ENCODE measurements at places on chromosomes 7 and 10. TPM values are rescaled to one million over a fixed set of nuclear protein-coding genes. Genes with fewer than 3 reads are reported as not detected.

VGF gene
- 37.1 TPM for total RNA-seq

SMKR1 gene
- total RNA-seq = 0.35 TPM

LDB3 gene
- 0.18 TPM for total RNA-seq

COL26A1 gene
- total RNA-seq = 42.6 TPM

ENTPD1 gene
- total RNA-seq = 1.9 TPM

OPN4 gene
- total RNA-seq = not detected

SCART1 gene
- 0.50 TPM for total RNA-seq

HTR5A gene
- not detected for total RNA-seq

DNA sequence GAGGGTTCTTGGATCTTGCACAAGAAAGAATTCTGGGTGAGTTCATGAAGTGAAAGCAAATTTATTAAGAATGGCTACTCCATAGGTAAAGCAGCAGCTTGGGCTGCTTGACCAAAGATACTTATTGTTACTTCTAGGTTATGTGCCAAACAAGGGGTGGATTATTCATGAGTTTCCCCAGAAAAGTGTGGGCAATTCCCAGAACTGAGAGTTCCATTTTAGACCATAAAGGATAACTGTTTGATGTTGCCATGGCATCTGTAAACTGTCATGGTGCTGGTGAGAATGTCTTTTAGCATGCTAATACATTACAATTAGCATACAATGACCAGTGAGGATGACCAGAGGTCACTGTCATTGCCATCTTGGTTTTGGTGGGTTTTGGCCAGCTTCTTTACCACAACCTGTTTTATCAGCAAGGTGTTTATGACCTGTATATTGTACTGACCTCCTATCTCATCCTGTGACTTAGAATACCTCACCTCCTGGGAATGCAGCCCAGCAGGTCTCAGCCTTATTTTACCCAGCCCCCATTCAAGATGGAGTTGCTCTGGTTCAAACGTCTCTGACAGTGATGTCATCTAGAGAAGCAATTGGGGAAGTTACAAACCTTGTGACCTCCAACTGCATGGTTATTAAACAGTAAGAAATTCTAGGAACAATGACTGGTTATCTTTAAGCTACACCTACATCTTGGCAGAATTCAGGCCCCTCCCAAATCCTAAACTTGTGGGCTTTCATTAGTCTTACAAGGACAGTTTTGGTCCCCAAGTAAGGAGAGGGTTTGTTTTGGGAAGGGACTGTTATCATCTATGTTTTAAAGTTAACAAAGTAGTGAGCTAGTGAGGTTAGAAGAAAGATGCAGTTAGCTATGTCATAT is 48.0 kb upstream of the INHBA start:
- H3K27ac ChIP-seq = no peak overlapping the region
- DNase-seq = no peak
- H3K4me1 ChIP-seq = no peaks in the 10 kb centered on the region
- peaks cover 21% of the 10 kb centered on the region for H3K36me3 ChIP-seq
- no peak overlapping the region for H3K4me3 ChIP-seq
- H3K27me3 ChIP-seq = no peaks in the 10 kb centered on the region

DNA sequence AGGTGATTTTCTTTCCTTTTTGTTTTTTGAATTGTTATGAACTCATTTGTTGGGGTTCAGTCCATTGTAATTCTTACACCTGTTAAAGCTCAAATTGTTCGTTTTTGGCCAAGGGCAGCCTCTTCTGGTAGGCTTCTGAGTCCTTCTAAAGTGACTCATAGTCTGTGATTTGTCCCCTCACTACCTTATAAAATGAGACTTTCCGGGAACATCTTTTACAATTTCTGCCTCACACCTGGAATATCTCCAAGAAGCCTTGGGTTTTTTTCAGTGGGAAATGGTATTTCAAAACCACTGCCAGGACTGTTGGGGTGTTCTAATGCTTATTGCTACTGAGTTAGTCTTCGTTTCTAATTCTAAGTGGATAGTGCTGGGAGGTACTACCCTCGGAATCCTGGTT is 56.7 kb downstream of the BMPR1A start:
- H3K27ac ChIP-seq = no peak overlapping the region
- peaks cover 12% of the 10 kb centered on the region for H3K4me1 ChIP-seq
- peaks cover 29% of the 10 kb centered on the region for H3K36me3 ChIP-seq
- H3K27me3 ChIP-seq = no peaks in the 10 kb centered on the region
- no peak overlapping the region for H3K4me3 ChIP-seq

DNA sequence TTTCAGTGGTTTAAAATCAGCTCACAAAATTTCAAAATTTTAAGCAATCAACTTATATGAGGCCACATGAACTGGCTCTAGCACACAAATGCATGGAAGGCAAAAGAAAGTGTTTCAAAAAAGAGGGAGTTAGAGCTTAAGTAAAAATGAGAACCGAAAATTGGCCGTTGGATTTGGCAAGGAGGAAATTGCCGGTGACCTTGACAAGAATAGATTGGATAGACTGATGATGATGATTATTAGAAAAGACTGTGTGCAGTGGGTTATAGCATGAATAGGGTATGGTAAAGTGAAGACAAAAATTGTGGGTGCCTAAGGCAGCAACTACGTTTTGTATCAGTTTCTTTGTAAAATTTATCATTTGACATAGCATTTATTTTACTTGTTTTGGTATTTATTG is 175.7 kb downstream of the SEMA3D start:
- no peaks in the 10 kb centered on the region for H3K36me3 ChIP-seq
- no peak overlapping the region for H3K27ac ChIP-seq
- no peak overlapping the region for H3K4me3 ChIP-seq
- DNase-seq = no peak
- no peaks in the 10 kb centered on the region for H3K4me1 ChIP-seq

DNA sequence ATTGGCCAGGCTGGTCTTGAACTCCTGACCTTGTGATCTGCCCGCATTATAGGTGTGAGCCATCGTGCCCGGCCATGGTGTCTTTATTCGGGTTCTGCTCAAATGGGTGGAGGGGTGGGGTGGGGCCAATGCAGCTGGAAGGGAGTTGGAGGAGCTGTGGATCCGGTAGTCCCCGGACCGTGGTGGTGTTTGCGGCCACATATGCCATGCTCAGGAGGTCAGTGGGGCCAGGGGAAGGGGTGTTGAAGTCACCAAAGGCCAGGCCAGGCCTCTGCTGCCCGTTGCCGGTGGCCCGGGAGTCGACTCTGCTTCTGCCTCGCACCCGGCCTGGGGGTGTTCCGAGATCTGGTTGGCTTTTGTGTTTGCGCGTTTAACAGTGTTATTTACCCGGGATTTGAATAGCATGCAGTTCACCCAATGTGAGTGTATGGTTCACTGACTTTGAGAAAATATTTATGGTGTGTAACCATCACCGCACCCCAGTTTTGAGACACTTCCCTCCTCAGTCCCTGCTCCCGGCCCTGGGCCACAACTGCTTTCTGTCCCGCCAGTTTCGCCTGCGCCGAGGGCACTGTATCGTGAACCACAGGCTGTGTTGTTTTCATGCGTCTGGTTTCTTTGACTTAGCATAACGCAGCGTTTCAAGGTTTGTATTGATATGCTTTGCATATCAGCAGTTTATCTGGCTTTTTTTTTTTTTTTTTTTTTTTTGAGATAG is 10.7 kb downstream of the INPP5A start:
- no peak for DNase-seq
- no peaks in the 10 kb centered on the region for H3K4me1 ChIP-seq
- H3K36me3 ChIP-seq = no peaks in the 10 kb centered on the region
- no peaks in the 10 kb centered on the region for H3K27me3 ChIP-seq

GRCh38 chr10:48811461-48811860 is 126.8 kb downstream of the WDFY4 start:
- H3K27me3 ChIP-seq = peaks cover 4% of the 10 kb centered on the region
- no peaks in the 10 kb centered on the region for H3K36me3 ChIP-seq
- H3K27ac ChIP-seq = no peak overlapping the region
- DNase-seq = no peak

GRCh38 chr7:72462311-72462710 is 50.2 kb upstream of the CALN1 start:
- no peaks in the 10 kb centered on the region for H3K36me3 ChIP-seq
- no peaks in the 10 kb centered on the region for H3K4me1 ChIP-seq
- no peak for DNase-seq
- no peak overlapping the region for H3K4me3 ChIP-seq

GRCh38 chr7:34567906-34568305 is 90.1 kb upstream of the NPSR1 start:
- no peaks in the 10 kb centered on the region for H3K36me3 ChIP-seq
- no peak overlapping the region for H3K4me3 ChIP-seq
- DNase-seq = no peak

DNA sequence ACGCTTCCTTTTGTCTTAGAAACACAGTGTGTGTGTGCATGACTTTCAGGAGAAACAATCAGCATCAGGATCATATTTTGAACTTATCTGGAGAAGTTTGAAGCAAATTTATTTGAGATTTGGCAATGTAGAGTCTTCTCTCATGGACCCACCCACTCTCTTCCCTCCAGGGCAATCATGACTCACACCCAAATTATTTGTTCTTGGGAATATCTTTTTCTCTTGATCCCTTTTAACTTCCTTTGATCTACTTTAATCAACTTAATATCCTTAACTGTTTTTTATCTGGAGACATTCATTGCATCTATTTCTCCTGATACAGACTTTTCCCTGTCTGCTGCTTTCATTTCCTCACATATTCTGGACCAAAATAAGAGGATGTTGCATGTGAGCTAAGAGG is 1174.3 kb downstream of the GATA3 start:
- no peaks in the 10 kb centered on the region for H3K27me3 ChIP-seq
- H3K4me3 ChIP-seq = no peak overlapping the region
- no peaks in the 10 kb centered on the region for H3K36me3 ChIP-seq
- no peak for DNase-seq
- no peaks in the 10 kb centered on the region for H3K4me1 ChIP-seq

DNA sequence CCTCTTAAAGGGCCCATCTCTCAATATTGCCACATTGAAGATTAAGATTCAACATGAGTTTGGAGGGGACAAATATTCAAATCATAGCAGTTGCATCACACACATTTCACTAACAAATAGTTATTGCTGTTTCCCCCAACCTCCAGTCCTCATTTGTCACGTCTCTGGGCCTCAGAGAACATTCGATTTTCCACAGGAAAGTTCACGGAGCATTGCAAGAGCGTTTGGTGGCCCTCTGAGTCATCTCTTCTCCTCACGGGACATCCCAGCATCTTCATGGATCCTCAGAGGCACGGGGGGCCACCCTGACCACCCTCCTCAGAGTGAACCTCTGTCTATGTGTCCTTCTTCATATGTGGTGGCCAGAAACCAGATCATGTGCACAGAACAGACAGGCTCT is 50.3 kb upstream of the CHST15 start:
- H3K36me3 ChIP-seq = no peaks in the 10 kb centered on the region
- no peak for DNase-seq
- H3K4me1 ChIP-seq = no peaks in the 10 kb centered on the region
- no peaks in the 10 kb centered on the region for H3K27me3 ChIP-seq
- H3K27ac ChIP-seq = no peak overlapping the region

GRCh38 chr10:131841661-131842139 is 59.1 kb upstream of the PPP2R2D start:
- no peaks in the 10 kb centered on the region for H3K36me3 ChIP-seq
- no peaks in the 10 kb centered on the region for H3K4me1 ChIP-seq
- DNase-seq = no peak
- no peak overlapping the region for H3K4me3 ChIP-seq

GRCh38 chr7:24591152-24591551 is 17.9 kb downstream of the PALS2 start:
- DNase-seq = no peak
- no peaks in the 10 kb centered on the region for H3K27me3 ChIP-seq
- no peak overlapping the region for H3K4me3 ChIP-seq
- H3K36me3 ChIP-seq = peaks cover 2% of the 10 kb centered on the region
- peaks cover 3% of the 10 kb centered on the region for H3K4me1 ChIP-seq
- H3K27ac ChIP-seq = no peak overlapping the region

DNA sequence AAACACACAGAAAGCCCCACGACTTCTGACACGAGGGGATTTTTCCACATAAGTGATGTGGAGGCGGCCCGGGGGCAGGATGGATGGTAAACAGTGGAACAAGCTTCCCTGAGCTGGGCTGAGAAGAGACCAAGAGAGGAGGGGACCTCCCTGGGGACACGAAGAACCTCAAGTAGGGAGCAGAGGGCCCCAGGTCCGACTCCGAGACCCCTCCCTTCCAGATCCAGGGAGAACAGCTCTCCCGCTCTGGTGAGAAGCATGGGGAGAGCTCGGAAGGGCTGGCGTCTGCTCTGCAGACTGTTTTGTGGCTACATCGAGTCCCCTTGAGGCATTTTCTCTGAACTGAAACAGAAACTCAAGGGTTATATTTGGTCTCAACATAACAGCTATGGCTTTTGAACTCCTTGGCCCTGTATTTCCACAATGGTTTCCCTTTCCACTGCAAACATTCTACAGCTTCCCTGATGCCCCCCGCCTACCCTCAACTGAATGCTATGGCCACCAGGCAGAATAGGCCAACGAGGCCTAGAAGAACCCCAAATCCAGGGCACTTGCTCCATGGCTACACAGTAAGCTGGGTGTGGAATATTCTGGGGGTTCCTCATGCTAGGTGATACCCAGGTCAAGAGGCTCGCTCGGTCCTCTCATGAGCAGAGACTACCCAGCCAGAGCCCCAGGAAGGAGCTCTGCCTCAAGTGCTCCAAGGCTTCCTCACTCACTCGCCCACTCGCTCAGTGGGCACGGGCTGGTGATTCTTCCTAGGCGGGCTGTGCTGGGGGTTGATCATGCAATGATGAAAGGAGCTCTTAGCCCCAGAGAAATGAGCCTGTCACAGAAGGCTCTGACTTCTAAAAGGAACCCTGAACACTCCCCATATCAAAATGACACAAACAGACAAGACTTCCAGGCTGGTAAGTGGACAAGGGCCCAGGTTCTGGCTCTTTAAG is 47.5 kb downstream of the FAM53B start:
- no peak overlapping the region for H3K27ac ChIP-seq
- H3K36me3 ChIP-seq = peaks cover 2% of the 10 kb centered on the region
- H3K4me3 ChIP-seq = no peak overlapping the region
- H3K4me1 ChIP-seq = no peaks in the 10 kb centered on the region

- DNase-seq = peak; percentile 26
- H3K27ac ChIP-seq = no peak overlapping the region
- no peak overlapping the region for H3K4me3 ChIP-seq
- peaks cover 99% of the 10 kb centered on the region for H3K27me3 ChIP-seq
- H3K36me3 ChIP-seq = no peaks in the 10 kb centered on the region
These were observed 4.9 kb upstream of the HOXA10 start for GRCh38 chr7:27179030-27179429.

- no peak overlapping the region for H3K27ac ChIP-seq
- H3K4me1 ChIP-seq = no peaks in the 10 kb centered on the region
- no peaks in the 10 kb centered on the region for H3K27me3 ChIP-seq
- DNase-seq = no peak
- H3K36me3 ChIP-seq = peaks cover 1% of the 10 kb centered on the region
These were observed 117.0 kb downstream of the KBTBD2 start for GRCh38 chr7:32774541-32774951.
